ENCODE measurements at places on chromosomes 12 and 14.

GRCh38 chr14:68548194-68549076, 244.4 kb downstream of the ZFP36L1 start:
- no peak for DNase-seq

- no peak for DNase-seq
Measured at GRCh38 chr12:47813511-47814196, 6.0 kb downstream of the HDAC7 start.

DNA sequence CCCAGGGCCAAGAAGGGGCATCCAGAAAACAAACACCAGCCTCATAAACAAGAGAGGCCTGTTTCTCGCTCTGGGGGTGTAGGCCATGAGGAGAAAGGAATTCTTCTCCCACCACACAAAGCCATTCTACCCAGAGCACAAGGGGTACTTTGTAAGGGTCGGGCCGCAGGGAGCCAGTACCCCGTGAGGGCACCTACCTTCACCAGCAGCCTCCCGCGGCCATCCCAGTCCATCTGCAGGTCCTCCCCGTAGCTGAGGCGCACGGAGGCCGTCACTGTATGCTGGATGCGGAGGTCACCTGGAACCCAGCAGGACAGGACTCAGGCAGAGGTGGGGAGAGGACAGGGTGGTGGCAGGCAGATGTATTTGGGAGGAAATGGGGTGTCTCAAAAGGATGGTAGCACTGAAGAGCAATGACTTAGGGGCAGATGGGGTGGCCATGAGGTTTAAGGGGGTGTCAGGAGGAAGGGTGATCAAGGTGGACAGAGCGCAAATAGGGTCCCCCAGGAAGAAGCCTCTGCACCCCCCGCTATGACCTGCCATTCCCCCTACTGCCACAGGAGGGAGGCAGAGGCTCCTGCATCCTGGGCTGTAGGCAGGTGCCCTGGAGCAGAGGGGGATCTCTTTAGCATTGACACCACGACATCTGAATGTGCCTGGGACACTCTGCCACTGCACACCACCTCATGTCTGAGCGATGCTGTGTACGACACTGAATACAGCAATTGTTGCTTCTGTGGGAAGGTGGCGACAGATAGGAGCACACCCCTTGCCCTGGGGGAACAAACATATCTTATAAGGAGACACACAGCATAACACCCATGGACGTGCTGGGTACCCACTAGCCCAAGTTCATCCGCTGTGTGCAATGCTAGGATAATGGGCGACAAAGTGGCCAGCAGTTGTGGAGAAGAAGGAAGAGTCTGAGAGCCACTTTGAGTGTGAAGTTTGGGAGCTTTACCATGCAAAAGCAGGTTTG, 61.4 kb downstream of the VWF start:
- peak; percentile 66 for DNase-seq

DNA sequence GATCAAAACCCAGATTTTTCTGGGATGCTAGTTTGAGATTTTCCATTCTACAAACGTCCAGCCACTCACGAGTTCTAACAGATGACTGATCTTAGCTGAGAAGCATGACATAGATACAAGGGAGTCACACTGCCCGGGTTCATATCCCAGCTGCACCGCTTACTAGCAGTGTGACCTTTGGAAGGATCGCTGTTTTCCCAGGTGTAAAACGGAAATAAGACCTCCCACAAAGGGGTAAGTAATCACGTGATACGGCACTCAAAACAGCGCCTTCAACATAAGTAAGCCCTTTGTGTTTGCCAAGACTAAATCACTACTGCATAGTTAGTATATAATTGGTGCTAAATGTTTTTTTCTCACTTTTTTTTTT, 624 bp upstream of the PWP1 start:
- DNase-seq = peak; percentile 15

DNA sequence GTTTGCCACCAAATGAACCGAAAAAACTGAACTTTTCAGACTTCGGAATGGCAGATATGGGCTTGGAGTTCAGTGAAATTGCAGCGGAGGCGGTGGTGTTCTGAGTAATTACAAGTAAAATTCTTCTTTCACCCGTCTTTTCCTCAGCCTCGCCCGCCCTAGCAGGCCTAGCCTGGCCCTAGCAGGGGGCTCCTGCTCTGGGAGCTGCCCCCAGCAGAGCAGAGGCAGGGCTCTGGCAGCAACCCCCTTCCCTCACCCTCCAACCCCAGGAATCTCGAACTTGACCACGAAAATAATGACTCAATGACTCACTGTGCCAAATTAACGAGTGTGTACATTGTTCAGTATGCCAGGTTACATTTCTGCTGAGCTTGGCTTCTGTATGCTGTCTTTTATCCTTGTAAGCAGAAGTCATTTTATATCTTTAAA, 1.1 kb downstream of the PAPLN start:
- no peak for DNase-seq

- no peak for DNase-seq
Measured at GRCh38 chr14:94505206-94505605, 4.1 kb downstream of the SERPINA12 start.

GRCh38 chr12:116320791-116321217, 43.3 kb upstream of the MED13L start:
- no peak for DNase-seq

DNA sequence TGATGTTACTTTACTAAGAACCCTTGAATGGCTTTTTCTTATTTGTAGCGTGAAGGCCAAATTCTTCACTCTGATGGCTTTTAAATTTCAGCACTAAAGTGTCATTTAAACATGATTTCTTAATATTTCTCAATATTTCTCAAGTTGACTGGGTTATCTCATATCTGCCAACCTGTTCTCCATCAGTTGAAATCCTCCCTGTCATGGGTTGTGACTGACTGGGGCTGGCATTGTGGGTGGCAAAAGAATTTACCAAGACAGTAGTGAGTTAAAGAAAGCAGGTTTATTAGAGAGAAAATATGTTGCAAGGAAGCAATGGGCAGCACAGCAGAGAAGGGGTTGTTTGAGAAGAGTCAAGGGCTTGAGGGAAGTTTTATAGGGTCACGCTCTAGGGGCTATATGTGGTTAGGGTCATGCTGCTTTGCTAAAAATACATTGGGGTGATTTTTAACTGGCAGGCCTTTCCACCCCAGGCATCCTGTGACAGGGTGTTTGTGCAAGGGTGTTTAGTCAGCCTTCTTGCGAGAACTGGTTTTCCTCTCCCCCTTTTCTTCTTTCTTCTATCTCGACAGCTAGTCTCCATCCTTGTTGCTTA, 232.8 kb upstream of the SEL1L start:
- DNase-seq = no peak

DNA sequence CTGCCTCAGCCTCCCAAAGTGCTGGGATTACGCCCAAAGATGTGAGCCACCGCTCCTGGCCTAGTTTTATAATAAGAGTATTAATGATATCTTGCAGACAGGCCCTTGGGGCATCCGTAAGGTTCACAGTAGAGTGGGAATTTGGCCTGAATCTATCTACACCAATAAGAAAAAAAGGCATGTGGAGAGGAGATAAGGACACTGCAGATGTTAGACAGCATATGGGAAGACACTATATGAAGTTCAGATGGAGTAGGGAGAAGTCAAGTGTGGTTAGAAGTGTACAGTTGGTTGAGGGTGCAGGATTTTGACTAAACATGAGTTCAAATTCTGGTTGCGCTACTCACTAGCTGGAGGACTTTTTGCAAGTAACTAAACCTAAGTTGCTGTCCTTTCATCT, 8.5 kb upstream of the TTC8 start:
- DNase-seq = no peak

GRCh38 chr12:51401900-51402299, 10.7 kb upstream of the GALNT6 start:
- no peak for DNase-seq

DNA sequence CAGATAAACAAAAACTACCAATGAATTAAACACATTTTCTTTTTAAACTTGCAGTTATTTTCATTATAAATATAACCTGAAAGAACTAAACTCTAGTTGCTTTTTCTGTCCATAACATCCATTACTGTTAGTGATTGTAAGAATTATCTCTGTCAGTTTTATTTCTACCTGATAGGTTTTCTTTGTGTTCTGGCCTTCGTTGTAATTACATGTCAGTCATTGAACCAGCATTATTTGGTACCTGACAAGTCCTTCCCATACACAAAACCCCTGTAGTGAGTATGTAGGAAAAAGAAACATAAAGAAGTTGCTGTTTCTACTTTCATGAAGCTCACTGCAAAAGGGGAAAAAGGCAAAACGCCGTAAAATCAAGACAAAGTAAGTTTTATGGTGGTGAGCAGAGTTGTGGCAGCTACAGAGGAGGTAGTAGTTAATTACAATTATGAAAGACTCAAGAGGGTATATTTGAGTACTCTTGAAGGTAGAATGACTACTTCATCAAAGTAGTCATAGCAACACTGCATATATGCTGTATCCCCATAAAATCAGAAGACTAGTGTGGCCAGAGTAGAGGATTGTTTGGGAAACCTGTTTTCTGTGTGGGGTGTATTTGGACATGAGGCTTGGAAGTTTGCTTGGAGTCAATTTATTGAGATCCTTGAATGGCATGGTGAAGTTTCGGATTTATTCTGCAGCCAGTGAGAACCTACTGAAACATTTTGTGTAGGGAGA, 102.8 kb downstream of the SLC5A8 start:
- DNase-seq = no peak

GRCh38 chr12:122489038-122489437, 11.7 kb downstream of the ZCCHC8 start:
- DNase-seq = no peak

GRCh38 chr12:42017051-42017450, 127.6 kb downstream of the GXYLT1 start:
- no peak for DNase-seq

GRCh38 chr12:40310211-40310610, 85.4 kb downstream of the LRRK2 start:
- no peak for DNase-seq

GRCh38 chr12:46534327-46534840, 161.8 kb upstream of the SLC38A2 start:
- DNase-seq = no peak

GRCh38 chr12:55932551-55932910, 1.6 kb downstream of the DGKA start:
- peak; percentile 51 for DNase-seq

DNA sequence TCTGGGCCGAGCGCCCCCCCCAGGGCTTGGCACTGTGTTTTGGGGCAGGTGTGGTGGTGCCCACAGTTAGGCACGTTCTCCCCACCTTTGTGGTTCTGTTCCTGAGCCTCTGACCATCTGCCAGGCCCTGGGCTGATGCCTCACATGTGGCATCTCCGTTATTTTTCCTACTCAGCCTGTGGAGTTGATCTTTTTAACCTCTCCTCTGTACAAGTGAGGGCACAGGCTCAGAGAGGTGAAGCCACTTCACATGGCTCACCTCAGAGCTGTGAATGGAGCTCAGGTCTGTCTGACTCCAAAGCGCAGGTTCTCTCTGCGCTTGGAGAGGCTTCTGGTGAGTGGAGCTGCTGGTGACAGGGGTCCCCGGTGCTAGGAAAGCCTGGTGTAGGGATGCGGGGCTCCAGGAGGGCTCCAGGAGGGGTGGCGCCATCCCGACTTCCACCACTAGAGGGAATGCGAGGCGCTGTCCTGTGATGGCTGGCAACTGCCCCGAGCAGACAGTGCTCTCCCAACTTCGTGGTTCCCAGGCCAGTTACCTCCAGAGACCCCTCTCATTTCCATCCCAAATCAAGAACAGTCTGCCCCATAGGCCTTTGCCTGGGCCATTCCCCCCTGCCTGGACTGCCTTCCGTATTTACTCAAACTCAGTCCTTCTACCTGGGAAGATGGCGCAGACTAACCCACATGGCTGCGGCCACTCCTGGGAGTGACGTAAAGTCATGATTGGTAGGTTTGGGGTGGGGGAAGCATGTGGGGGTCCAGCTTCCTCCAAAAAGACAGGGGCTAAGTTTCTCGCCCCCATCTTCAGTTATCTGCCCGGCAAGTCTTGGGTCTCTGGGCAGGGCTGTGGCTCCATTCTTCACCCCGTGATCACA, 9.9 kb downstream of the BCL7A start:
- DNase-seq = peak; percentile 78

- DNase-seq = no peak
Measured at GRCh38 chr12:108371801-108372344, 32.8 kb upstream of the CMKLR1 start.

DNA sequence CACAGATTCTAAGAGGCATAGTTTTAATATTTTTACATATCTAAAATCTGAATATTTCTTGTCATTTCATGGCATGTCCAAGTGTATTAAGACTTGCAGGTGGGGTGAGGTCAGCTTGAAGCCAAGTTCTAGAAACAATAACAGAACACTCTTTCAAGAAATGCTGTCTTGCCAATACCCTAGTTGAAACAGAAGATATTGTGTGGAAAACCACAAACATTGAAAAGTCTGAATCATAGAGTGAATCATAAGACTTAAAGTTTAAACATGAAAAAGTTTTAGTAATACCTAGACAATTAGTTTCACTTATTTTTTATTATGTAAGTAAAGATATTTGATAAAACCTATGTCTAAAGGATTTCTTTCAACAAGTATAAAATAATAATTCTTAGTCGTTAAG, 191.5 kb upstream of the CAND1 start:
- no peak for DNase-seq

- no peak for DNase-seq
Measured at GRCh38 chr14:103194256-103195045, 71.2 kb downstream of the TNFAIP2 start.

- DNase-seq = no peak
Measured at GRCh38 chr12:15423629-15424028, 101.3 kb downstream of the PTPRO start.

- DNase-seq = no peak
Measured at GRCh38 chr14:28901631-28902030, 135.0 kb downstream of the FOXG1 start.

DNA sequence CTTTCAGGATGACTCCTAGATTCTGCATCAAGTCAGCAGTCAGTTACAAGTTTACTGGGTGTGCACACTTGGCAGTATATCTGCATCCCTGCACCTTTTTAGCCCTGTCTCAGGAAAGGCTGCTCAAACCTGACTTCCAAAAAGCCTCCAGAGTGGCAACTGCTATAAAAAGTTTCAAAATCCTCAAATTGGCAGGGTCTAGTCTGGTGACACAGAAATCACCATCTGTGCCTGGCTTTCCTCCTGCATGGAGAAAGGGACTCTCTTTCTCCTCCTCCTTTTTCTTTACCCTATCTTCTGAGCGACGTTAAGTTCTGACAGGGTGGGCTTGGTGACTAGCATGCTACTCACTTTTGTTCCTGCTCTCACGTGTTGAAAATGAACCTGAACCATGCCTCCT, 679.5 kb downstream of the C12orf50 start:
- DNase-seq = no peak

- DNase-seq = no peak
Measured at GRCh38 chr14:68366656-68367055, 426.2 kb downstream of the ZFP36L1 start.

- no peak for DNase-seq
Measured at GRCh38 chr14:65958664-65959562, 527.3 kb upstream of the CCDC196 start.

GRCh38 chr14:50740856-50741255, 72.8 kb upstream of the SAV1 start:
- DNase-seq = no peak

Measured in stimulated activated CD4-positive, alpha-beta T cell treated with anti-CD3 and anti-CD28 coated beads, Interleukin-2, amount 100 ng/mL, for 24 hours (primary cell).